GM23248 (cell line): ENCODE measurements at places on chromosomes 3 and 15. TPM values are rescaled to one million over a fixed set of nuclear protein-coding genes. Genes with fewer than 3 reads are reported as not detected.

GRM2 gene
- total RNA-seq, result 1.1 TPM in 1 of 2 replicates, not detected in the other

MUC20 gene
- not detected in 2 replicates for total RNA-seq

DNA sequence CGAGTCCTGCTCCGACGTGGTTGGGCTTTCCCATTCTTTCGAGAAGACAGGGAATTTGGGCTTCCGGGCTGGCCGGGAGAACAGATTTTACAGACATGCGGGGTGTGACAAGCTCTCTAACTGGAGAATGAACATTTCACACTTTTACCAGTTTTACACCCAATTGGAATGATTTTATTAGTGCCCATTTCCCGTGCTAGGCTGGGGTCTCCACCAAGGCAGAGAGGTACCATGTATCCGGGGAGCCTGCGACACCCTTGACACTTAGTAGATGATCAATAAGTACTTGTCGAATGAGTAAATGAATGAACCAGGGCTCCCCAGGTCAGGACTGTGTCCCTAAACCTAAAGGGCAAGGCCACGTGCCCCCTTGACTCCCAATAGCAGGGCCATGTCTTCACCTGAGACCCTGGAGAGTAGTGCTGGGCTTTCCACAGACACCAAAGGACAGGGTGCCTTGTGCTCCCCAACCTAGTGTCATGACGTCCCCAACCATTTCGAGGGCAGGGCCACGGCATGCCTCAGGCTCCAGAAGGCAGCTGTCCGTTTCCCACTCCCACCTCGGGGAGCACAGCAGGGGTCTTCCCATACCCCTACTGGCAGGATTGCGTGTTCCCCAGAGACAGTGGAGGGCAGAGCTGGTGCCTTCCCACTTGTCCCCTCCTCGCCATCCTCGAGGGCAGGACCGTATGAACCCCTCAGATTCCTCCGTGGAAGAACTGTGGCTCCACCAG lies 679 bp upstream of the MYD88 start:
- peak; percentile 80 for DNase-seq

GRCh38 chr15:69367236-69367635 lies 46.9 kb upstream of the KIF23 start:
- no peak for DNase-seq

DNA sequence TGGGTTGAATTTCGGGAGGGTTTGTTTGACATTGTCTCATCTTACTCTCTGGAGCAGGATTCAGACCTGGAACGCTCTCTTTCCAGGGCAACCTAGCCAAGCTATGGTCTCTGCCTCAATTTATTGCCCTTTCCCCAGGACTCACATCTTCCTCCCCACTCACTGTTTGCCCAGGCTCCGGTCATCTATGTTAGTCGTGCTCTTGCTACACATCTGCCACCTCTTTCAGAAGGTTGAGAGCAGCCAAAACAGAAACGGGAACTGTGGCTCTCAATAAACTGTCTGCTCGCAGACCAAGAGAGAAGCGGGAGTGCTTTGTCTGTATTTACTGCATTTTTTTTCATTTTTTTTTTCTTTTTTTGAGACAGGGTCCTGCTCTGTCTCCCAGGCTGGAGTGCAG lies 81.6 kb downstream of the ST6GAL1 start:
- DNase-seq, result no peak

- no peak for DNase-seq
Observed at GRCh38 chr15:90953947-90954711, 555 bp upstream of the RCCD1 start.

GRCh38 chr3:151579571-151580270 lies 118.9 kb upstream of the IGSF10 start:
- peak; percentile 81 for DNase-seq

GRCh38 chr3:99651531-99651930 lies 13.1 kb downstream of the COL8A1 start:
- peak; percentile 82 for DNase-seq

DNA sequence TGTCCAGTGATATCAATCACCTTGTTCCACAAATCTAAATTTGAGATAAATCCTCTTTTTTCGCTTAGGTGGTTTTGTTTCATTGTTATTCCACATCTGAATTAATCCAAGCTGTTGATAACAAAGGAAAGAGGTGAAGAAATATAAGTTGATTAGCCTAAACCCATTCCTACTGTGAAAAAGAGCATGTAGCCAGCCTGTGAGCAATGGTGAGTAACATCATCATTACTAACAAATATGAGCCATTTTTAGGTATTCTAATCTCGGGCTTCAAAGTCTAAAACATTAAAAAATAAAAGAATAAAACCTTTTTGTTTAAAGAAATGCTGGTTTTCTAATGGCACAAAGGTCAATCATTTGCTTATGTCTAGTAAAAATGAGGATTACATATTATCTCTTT lies 52.1 kb upstream of the P3H2 start:
- peak; percentile 75 for DNase-seq

METTL6 gene
- 24.2 and 30.9 TPM in 2 replicates for total RNA-seq

- DNase-seq, result no peak
Observed at GRCh38 chr15:97623091-97623661, 337.3 kb upstream of the ARRDC4 start.

GRCh38 chr3:136805795-136806194 lies 13.1 kb upstream of the SLC35G2 start:
- DNase-seq, result no peak

DNA sequence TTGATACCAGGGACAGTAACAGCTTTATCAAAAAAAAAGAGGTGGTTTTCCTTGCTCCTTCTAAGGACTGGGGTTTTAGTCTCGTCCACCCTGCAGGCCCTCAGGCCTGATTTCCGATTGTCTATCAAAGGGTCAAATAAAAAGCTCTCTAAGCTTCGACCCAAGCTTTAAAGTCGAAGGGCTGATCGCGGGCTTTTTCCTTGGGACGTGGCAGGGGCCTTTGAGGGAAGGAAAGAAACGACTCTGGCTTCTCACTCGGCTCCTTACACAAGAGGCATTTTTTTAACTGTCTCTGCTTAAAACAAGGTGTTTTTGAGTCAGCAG lies 354 bp upstream of the KLHL24 start:
- DNase-seq, result no peak

- peak; percentile 86 for DNase-seq
Observed at GRCh38 chr3:16048435-16049318, 125.8 kb upstream of the GALNT15 start.

DNA sequence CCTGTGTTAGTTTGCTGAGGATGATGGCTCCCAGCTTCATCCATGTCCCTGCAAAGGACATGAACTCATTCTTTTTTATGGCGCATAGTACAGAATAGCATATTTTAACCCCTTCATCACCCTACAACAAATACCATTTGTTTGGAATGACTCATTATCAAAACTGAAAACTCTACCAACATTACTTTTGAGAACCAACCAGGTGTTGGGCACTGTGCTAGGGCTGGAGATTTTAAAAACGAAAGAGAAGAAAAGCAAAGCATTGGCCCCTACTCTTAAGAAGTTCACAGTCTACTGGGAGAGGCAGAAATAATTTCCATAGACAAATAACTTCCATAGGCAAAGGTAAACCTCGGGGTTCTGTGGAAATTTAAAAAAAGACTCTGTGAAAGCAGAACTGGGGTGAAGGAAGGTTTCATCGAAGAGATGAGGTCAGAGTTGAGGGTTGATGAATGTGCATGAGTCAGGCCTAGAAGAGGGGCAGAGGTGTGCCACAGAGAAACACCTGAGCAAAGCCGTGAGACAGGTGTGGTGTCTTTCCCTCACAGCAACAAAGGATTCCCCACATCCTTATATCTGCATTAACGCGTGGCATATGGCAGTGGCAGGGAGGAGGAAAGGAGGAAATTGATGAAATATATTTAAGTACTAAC lies 51.0 kb downstream of the MCF2L2 start:
- no peak for DNase-seq

- no peak for DNase-seq
Observed at GRCh38 chr3:178079966-178080365, 456.3 kb upstream of the KCNMB2 start.

TGM4 gene
- total RNA-seq, result not detected in 2 replicates

DNA sequence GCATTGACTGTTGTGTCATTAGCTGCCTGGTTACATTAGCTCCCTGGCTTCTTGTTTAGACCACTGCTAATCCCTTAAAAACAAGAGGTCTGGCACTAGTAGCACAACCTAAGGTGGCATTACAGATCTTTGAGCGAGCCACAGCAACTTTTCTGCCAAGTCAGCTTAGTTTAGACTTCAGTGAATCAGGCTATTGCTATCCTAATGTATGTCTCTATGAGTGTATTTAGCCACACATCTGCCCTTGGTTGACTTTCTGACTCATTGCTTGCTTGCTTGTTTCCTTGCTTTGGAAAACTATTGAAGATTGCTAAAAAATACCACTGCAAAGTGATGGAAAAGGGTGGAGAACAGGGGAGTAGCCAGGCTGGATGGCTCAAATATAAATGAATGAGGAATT lies 50.2 kb downstream of the CHP1 start:
- peak; percentile 94 for DNase-seq

GRCh38 chr3:122405015-122405414 lies 10.8 kb downstream of the WDR5B start:
- no peak for DNase-seq

GRCh38 chr3:55481744-55482495 lies 5.2 kb downstream of the WNT5A start:
- DNase-seq, result peak; percentile 73

GRCh38 chr3:13644341-13645117 lies 95.6 kb downstream of the FBLN2 start:
- DNase-seq, result peak; percentile 80

DNA sequence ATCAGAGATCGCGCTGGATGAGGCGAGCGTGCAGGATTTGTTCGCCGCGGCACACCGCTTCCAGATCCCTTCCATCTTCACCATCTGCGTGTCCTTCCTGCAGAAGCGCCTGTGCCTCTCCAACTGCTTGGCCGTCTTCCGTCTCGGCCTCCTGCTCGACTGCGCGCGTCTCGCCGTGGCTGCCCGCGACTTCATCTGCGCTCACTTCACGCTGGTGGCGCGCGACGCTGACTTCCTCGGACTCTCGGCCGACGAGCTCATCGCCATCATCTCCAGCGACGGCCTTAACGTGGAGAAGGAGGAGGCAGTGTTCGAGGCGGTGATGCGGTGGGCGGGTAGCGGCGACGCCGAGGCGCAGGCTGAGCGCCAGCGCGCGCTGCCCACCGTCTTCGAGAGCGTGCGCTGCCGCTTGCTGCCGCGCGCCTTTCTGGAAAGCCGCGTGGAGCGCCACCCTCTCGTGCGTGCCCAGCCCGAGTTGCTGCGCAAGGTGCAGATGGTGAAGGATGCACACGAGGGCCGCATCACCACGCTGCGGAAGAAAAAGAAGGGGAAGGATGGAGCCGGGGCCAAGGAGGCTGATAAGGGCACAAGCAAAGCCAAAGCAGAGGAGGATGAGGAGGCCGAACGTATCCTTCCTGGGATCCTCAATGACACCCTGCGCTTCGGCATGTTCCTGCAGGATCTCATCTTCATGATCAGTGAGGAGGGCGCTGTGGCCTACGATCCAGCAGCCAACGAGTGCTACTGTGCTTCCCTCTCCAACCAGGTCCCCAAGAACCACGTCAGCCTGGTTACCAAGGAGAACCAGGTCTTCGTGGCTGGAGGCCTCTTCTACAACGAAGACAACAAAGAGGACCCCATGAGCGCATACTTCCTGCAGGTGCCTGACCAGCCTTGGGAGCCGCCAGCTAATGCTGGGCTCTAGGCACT lies 819 bp downstream of the KLHL40 start:
- DNase-seq, result no peak

- DNase-seq, result peak; percentile 84
Observed at GRCh38 chr15:67049351-67050044, 15.9 kb upstream of the SMAD3 start.

DNA sequence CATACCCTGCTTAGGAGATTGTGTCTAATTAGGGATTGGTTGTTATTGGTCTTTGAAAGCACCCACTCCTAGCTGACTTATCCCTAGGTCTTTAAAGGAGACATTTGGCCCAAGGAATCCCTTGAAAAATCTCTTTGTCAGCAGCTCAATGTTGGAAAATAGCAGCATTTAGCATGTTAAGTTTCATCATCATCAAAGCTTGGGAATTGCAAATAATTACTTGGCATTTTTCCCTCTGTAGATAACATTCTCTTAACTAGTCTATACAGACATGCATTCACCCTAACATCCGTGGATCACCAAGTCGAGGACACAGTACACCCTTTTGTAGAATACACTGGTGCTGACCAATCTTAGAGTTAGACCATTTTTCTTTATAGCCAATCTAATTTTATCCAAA lies 332.2 kb downstream of the AGBL1 start:
- no peak for DNase-seq

GRCh38 chr15:75887178-75887577 lies 16.5 kb upstream of the FBXO22 start:
- no peak for DNase-seq

DNA sequence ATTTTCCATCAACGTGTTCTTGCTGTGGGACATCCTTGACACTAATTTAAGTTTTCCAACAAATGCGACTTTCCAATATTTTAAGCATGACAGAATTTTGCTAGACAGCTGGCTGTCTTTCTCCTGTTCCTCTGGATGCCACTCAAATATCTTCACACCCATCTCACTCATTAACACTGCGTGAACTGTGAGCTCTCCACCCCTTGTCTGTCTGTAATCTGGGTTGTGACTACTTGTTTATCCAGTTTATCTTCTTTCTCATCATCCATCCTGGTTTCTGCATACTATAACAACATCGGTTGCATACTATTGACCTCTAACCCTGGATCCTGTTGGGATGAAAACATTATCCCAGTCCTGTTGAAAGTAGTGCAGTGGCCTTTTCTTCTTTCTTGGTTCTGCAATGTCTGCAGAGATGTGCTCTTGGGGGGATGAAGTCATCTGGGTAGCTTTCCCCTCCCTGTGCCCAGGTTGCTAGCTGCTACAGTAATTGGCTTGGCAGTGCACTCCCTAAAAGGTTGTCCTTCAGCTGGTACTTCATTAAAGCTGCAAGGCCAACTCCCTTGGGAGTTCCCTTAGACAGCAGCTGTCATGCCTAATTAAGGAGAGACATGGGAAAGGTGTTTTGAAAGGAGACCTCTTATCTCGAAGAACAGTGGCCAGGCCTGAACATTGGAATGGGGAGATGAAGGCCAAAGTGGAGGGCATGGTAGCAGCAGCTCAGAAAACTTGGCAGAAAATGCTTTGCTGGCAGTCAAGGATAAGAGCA lies 24.7 kb downstream of the KAT2B start:
- no peak for DNase-seq

COX17 gene
- 7.0 and 27.7 TPM in 2 replicates for total RNA-seq

EPHA3 gene
- under 0.01 TPM in 1 of 2 replicates, not detected in the other for total RNA-seq

APOD gene
- 0.97 TPM in 1 of 2 replicates, not detected in the other for total RNA-seq

LEKR1 gene
- 0.32 TPM in 1 of 2 replicates, not detected in the other for total RNA-seq

NAA80 gene
- 7.8 and 10.2 TPM in 2 replicates for total RNA-seq

IQCF5 gene
- not detected in 2 replicates for total RNA-seq

GRCh38 chr3:191320316-191320715 lies 8.9 kb upstream of the CCDC50 start:
- DNase-seq, result no peak
